ENCODE measurements at places on chromosomes 5 and 9.

GRCh38 chr9:6869081-6869948 is 111.5 kb downstream of the KDM4C start:
- no peak for DNase-seq

DNA sequence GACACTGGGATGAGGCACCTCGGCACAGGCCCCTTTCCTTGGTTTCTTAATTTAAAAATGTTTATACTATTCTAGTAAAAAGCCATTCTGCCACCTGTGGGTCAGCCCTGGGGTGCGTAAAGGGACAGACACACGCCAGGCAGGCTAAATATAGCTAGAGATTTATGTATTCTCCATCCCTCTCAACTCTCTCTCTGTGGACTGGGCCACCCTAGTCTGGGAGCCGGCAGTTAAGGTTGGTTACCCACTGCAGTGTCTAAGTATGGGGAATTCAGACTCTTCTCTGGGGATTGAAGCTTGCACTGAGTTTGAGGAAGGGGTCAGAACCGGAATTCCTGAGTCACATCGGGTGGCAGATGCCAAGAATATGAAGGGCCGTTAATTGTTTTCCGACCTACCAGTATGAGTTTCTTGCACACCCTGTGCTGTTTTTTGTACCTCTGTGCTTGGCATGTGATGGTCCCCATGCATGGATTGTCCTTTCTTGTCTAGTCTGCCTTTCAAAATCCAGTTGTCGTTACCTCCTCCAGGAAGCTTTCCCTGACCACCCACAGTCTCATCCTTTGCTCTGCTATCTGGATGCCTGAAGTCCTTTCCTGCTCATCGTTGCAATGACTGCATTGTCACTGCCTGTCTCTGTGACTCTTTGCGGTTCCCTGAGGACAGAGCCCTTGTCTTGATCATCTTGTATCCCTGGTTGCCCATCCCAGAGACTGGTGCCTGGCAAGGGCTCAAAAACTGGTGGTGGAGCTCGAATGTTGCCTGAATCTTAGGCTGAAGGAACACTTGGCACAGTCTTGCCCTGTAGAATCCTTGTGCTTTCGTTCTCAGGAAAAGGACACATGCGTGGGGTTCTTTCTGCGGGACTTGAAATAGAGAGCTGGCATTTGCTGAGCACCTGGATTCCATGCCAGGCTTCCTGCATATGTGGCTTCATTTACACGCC is 2.1 kb downstream of the NEURL1B start:
- no peak for DNase-seq

DNA sequence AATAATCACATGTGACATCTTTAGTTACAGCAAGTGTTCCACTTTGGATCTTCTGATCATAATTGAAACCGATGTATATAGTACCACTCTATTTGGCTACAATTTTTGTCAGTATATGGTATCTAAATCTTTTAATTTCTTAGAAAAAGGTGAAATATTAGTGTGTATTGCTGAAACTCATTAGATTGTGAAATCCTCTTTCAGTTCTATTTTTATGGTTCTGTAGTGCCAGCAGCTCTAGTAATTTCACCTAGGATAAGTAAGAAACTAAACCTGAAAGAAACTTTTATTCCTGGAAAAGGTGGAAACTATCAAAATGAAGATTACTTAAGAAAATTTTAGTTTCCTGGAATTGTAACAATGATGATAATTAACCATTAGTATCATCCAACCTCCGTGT is 370.9 kb downstream of the NNT start:
- no peak for DNase-seq

DNA sequence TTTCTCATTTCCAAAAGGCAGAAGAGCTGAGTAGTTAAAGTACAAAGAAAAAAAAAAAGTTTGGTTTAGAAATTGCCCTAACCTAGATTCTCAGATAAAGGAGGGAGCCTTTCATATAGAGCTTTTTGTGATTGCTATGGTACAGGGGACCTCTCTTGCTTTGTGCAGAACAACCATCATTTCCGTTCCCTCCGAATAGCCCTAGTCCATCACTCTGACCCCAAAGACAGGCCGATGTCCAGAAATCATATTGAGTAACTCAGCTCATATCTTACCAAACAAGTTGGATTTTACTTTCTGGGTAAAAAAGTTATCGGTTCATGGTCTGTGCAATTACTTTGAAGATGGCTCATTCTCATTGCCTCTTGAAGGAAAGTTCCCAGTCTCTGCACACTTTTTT is 36.7 kb upstream of the COL15A1 start:
- DNase-seq, result no peak

- DNase-seq, result no peak
These were observed 820.8 kb downstream of the MTRR start for GRCh38 chr5:8689773-8690172.

- no peak for DNase-seq
These were observed 167.2 kb downstream of the CFAP90 start for GRCh38 chr5:7683753-7684152.

DNA sequence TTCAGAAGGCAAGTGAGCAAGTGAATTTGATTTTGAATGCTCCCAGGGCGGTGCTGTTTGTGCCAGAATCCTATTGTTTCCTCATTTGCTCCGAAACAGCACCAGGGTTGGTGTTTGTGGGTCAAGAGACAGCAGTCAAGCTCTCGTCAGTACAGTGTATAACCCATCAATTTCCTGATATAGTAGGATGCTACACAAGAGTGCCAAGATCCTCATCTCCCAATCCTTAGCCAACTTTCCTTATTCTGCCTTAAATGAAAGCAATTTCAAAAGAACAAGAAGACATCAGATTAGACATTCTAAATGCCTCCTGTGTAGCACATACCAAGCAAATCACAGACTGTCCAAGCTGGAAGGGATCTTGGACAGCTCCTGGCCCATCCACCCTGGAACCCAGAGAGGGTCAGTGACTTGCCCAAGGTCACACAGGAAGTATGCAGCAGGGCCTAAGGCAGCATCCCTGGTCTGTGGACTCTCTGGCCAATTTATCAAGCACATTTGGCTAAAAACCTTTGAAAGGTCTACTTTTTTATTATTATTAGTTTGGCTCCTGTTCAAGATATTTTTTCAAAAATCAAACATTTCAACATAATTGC is 4.5 kb downstream of the WHRN start:
- no peak for DNase-seq

GRCh38 chr9:79266986-79267385 is 304.8 kb upstream of the TLE4 start:
- DNase-seq, result no peak

- DNase-seq, result no peak
These were observed 78.4 kb downstream of the TMEM252 start for GRCh38 chr9:68462105-68462775.

- DNase-seq, result no peak
These were observed 4.3 kb upstream of the IL13 start for GRCh38 chr5:132653716-132654115.

GRCh38 chr5:10480237-10480985 is 38.7 kb downstream of the ROPN1L start:
- DNase-seq, result no peak

DNA sequence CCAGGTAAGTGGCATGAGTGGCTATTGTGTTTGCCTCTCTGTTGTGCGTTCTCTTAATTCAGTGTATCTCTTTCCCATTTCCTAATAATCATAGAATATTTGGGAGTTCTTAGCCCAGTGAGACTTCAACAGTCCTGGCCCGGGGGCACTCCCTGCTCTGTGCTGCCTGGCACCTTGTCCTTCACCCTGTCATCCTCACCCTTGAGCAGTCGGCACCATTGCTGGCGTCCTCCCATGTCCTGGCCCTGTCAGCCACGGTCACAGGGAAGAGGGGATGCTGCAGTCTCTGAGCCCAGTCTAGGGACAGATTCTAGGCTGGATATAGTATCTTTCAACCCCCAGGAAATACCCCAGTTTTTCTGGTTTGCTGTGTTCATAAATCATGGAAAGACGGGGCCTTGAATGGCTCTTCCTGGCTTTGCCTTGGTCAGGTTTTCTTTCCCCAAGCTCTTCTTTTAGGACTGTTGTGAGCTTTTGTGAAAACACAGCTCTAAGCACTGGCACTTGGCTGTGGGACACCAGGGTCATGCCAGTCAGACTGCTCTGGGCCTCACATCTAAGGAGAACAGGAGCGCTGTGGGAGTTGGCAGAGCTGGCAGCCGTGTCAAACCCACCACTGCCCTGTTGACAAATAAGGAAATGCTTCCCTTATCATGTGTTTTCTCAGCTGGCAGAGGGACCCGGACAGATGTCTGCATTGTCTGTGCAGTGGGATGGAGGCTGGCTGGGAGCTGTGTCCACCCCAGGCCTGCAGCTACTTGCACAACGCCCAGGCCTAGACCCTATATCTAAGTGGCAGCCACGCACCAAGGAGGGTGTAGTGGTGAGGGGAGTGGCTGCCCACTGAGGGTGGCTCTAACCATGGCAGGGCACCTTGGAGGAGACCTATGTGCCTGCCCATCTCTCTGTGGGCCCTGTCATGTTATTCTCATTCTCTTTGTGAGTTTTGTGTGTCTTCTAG is 378.6 kb downstream of the ICE1 start:
- DNase-seq, result no peak

DNA sequence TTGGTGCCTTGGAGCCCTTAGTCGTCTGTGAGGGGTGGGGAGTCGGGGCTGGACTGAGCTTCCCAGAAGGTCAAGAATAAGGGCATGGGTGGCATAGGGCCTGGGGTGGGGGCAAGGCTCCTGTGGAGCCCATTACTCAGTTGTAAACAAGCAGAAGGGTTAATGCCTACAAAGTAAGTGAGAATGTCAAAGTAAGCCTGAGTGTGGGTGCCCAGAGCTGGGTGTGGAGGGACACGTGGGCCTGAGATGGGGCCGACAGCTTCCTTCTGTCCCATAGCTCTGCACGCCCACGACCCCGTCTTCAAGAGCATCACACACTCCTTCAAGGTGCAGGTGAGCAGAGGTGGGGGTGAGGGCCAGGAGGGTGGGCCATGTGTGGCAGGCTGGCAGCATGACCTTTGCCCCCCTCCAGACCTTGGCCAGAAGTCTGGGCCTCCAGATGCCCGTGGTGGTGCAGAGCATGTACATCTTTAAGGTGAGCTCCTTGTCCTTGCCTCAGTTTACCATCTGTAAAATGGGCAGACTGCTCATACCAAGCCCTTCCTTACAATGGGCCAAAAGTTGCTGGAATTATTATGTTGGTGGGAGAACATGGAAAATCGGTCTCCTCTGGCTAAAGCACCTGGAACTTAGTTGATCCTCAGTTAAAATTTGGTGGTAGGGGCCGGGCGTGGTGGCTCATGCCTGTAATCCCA is 11.1 kb downstream of the DOLK start:
- DNase-seq, result no peak

- no peak for DNase-seq
These were observed 794 bp upstream of the DCAF12 start for GRCh38 chr9:34127035-34127948.

GRCh38 chr9:107274953-107275422 is 8.1 kb upstream of the RAD23B start:
- DNase-seq, result peak; percentile 99

DNA sequence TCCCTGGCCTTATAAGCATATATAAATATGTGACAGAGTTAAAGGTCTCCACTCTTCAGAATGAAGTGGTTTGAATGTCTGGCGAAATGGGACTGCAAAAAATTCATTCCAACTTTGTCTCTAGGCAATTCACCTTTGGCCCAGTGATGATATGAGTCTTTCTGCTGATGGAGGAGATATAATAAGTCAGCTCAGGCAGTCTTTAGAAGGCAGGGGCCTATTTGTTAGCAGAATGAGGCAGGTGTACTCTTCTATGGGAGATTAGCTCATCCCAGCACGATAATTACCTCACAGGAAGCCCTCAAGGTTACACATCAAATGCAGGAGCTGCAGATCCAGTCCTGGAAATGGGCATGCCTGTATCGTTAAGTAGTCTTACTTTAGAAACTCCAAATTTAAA is 300.5 kb downstream of the NR2F1-AS1 start:
- DNase-seq, result no peak

GRCh38 chr9:93587651-93588347 is 11.4 kb downstream of the PHF2 start:
- DNase-seq, result no peak

DNA sequence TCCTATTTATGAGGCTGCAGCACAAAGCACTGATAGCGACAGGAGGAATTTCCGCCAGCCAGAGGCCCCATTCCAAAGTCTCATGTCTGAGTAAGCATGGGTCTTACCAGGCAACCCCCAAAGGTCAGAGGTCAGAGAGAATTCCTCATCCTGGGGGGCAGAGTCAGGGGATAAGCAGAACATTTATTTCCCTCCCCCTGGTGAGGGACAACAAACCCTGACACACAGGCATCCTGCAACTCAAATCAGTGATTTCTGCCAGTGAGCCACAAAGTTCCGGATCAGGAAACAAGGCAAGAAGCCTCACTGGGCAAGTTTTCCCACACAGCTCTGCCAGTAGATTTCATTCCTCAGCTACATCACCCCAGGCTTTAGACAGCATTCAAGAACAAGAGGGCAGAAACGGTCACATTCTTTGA is 37.0 kb downstream of the ADAMTS12 start:
- DNase-seq, result peak; percentile 45

GRCh38 chr5:154722936-154723335 is 32.2 kb upstream of the LARP1 start:
- DNase-seq, result no peak

DNA sequence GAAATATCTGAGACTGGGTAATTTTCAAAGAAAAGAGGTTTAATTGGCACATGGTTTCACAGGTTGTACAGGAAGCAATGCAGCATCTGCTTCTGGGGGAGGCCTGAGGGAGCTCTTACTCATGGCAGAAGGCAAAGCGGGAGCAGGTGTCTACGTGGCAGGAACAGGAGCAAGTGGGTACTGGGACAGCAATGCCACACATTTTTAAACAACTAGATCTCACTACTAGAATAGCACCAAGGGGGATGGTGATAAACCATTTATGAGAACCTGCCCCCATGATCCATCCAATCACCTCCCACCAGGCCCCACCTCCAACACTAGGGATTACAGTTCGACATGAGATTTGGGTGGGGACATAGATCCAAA is 47.6 kb upstream of the HOMER1 start:
- no peak for DNase-seq

DNA sequence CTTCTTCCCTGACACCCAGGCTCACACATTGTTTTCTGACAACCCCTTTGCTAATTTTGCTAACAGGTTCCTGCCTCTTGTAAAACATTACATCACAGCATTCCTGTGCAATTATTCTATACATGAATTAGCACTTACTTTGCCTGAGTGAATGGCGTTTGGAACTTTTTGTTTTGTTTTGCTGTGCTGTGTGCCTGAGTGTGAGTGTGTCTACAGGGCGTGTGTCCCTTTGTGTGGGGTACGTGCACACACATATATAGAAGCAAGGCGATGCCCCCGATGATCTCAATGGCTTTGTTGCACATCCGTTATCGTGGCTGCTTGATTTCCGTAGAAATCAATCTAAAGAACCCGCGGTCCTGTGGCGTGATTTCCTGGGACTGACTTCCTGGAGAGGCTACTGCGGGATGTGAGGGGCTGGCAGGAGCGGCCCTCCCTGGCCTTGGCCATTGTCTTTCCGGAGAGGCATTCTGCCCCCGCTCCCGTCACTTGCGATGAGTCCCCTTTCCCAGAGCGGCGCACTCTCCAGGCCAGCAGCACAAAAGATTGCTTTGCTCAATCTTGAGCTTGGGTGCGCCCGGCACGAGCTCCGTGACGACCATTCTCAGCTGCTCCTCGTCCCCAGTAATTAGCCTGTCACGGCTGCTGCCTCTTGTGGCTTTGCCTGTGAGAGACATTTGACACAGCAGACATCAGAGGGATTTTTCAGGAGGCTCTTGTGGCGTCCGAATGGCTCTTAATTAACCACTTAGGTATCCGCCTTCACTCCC is 398.1 kb upstream of the IRX1 start:
- no peak for DNase-seq
